Activated effector memory CD4-positive, alpha-beta T cell treated with anti-CD3 and anti-CD28 coated beads, Interleukin-2, amount 50 U/mL, for 16 hours (primary cell): ENCODE measurements at places on chromosomes 1 and 21.

DNA sequence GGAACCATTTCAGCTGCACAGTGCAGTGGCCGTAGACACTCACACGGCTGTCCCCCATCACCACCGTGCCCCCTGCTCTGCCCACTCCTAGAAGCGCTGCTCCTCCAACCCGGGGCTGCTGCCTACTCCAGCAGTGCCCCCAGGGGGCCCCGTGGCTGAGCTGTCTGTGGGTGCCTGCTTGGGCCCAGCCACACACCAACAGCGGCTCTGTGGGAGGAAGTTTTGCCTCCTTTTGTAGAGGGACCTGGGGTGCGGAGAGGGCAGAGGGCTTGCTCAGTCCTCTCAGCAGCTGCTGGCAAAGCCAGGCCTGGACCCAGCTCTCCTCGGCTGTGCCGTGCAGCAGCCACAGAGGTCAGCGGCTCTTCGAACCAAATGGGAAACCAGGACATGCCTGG lies 11.4 kb upstream of the LRRC3 start:
- DNase-seq, result no peak

- no peak for DNase-seq
Observed at GRCh38 chr1:64535938-64536835, 66.3 kb downstream of the CACHD1 start.

- DNase-seq, result no peak
Observed at GRCh38 chr1:3816331-3817137, 20.2 kb upstream of the LRRC47 start.

- DNase-seq, result no peak
Observed at GRCh38 chr1:16028237-16029002, 6.6 kb downstream of the CLCNKA start.

GRCh38 chr1:51484591-51484990 lies 34.5 kb downstream of the EPS15 start:
- DNase-seq, result no peak

GRCh38 chr1:4703646-4704045 lies 49.2 kb downstream of the AJAP1 start:
- DNase-seq, result no peak

- peak; percentile 74 for DNase-seq
Observed at GRCh38 chr21:33069994-33070743, at the start of gene OLIG1. Gene OLIG1, plus strand, starts transcription at chr21:33070141. Its CDS starts 106 bp downstream, at chr21:33070247.

DNA sequence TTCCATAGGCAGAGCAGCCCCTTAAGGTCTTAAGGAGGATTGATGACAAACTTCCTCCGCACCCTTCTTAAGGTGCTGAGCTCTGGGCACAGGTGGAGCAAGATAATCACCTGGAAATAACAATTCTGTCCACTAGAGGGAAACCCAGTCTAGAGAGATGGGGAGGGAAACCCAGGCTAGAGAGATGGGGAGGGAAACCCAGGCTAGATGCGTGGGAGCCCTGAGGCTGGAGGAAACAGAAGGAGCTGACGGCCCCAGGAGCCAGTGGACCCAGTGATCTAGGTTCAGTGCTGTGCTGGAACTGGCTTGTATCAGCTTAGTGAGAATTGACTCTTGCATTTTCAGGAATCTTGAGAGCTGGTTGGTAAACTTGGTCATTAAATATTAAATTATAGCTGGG lies 17.8 kb upstream of the MYCL start:
- DNase-seq, result peak; percentile 76

- no peak for DNase-seq
Observed at GRCh38 chr1:45051005-45051772, 39.1 kb downstream of the UROD start.

- no peak for DNase-seq
Observed at GRCh38 chr1:28718166-28718565, 18.6 kb upstream of the YTHDF2 start.

DNA sequence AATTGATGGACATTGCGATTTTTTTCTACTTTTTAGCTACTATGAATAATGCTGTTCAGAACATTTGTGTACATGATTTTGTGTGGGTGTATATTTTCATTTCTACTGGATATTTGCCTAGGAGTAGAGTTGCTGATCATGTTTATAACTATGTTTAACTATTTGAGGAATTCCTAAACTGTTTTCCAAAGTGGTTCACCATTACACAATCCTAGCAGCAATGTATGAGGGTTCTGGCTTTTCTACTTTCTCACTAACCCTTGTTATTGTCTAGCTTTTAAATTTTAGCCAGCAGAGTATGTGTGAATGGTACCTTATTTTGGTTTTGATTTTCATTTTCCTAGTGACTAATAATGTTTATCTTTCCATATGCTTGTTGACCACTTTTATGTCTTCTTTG lies 86.2 kb downstream of the ATG4C start:
- no peak for DNase-seq

- no peak for DNase-seq
Observed at GRCh38 chr1:15882665-15883064, 35.2 kb downstream of the SPEN start.

- DNase-seq, result no peak
Observed at GRCh38 chr1:185075476-185075875, 30.1 kb downstream of the RNF2 start.

GRCh38 chr1:23585321-23586022 lies 26.2 kb upstream of the ID3 start:
- DNase-seq, result no peak

DNA sequence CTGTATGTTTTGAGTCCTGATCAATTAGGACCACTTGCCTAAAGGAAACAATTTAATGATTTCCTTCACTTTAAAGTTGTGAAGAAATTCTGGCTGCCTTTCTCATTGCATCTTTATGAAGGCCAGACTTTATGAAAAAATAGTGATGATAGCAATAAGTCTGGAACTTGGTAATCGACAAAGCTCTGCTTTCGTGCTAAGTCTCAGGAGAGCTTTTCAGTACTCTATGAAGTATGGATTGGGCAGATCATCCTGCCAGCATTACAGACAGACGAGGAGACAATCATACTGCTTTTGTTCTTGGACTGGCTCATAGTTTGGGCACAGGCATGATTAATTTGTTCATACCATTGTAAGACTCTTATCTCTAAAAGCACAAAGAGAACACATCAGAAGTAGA lies 45.5 kb upstream of the KCNJ15 start:
- DNase-seq, result no peak

DNA sequence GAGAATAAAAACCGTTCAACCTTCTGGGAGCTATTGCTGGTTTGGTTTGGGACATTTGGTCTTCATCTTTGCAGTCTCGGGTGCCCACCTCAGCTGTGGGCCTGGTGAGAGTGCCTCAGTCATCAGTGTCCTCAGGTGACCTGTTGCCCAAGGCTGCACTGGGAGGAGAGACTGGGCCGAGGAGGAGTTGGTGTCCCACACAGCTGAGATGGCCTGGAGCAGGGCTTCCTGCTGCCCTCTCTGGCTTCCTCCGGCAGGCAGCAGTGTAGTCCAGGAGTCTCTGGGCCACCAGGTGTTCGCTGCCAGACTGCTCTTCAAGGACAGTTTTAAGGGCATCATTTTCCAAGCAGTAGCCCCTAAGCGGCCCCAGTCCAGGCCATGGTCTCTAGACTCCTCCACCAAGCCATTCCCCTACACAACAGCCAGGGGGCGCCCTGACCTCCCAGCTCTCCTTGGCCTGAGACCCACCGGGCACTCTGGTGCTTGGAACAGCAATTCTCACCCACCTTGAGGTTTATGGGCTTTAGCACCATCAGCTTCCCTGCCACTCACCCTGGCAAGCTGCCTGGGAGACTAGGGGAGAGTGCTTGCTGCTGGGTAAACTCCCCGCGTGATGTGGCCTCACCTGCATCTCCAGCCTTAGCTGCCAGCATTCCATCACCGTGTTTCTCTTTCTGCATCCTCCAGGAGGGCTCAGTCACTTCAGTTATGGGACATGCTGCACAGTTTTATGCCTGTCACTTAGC lies 9.1 kb upstream of the SYTL1 start:
- peak; percentile 85 for DNase-seq

DNA sequence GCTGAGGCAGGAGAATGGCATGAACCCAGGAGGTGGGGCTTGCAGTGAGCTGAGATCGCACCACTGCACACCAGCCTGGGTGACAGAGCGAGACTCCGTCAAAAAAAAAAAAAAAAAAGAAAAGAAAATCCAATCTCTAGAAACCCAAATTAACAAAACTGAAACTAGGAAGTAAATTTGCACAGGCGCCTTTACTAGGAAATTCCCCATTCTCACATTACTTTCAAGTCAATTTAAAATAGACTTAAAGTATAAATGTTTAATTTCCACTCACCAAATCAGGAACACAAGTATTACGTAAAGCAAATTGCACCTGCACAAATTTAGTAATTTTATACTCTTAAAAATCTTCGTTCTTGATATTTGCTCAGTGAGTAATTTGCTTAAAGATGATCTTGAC lies 67.8 kb upstream of the BCAR3 start:
- DNase-seq, result no peak
